HepG2 (cell line): ENCODE measurements at places on chromosomes 5 and 9. TPM values are rescaled to one million over a fixed set of nuclear protein-coding genes. Genes with fewer than 3 reads are reported as not detected.

The STRBP gene
- total RNA-seq = 38.5 and 46.1 TPM in 2 replicates

GRCh38 chr9:109907400-109907799 lies 127.4 kb downstream of the PALM2AKAP2 start:
- H3K4me3 ChIP-seq = no peak overlapping the region
- DNase-seq = no peak
- H3K4me1 ChIP-seq = peaks cover 37% of the 10 kb centered on the region
- no peaks in the 10 kb centered on the region for H3K27me3 ChIP-seq
- no peaks in the 10 kb centered on the region for H3K36me3 ChIP-seq

DNA sequence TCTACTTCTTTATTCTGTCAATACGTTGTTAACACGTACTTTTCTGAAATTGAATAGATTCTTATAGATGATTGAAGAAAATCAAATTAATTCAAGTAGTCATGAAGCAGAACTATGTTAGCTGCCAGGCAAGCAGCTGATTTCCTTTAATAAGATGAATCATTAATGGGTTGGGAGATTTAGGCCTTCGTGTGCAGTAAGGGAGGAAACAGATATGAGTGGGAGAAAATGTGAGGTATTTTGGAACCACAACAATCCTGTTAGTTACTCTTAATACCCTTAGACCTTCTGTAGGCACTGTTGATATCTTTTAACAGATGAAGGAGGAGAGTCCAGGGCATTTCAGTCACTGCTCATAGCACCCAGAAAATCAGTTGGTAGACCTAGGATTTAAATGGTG lies 121.0 kb downstream of the AOPEP start:
- no peak for DNase-seq
- no peaks in the 10 kb centered on the region for H3K36me3 ChIP-seq
- H3K27me3 ChIP-seq = no peaks in the 10 kb centered on the region
- no peak overlapping the region for H3K27ac ChIP-seq
- H3K4me1 ChIP-seq = peaks cover 36% of the 10 kb centered on the region
- H3K4me3 ChIP-seq = no peak overlapping the region

GRCh38 chr5:138637256-138637655 lies 62.1 kb upstream of the HSPA9 start:
- peaks cover 25% of the 10 kb centered on the region for H3K27me3 ChIP-seq
- DNase-seq = no peak
- 0 out of 2 replicates have a peak, but pooled peaks cover 2% of the 10 kb centered on the region for H3K4me1 ChIP-seq
- H3K36me3 ChIP-seq = no peaks in the 10 kb centered on the region

DNA sequence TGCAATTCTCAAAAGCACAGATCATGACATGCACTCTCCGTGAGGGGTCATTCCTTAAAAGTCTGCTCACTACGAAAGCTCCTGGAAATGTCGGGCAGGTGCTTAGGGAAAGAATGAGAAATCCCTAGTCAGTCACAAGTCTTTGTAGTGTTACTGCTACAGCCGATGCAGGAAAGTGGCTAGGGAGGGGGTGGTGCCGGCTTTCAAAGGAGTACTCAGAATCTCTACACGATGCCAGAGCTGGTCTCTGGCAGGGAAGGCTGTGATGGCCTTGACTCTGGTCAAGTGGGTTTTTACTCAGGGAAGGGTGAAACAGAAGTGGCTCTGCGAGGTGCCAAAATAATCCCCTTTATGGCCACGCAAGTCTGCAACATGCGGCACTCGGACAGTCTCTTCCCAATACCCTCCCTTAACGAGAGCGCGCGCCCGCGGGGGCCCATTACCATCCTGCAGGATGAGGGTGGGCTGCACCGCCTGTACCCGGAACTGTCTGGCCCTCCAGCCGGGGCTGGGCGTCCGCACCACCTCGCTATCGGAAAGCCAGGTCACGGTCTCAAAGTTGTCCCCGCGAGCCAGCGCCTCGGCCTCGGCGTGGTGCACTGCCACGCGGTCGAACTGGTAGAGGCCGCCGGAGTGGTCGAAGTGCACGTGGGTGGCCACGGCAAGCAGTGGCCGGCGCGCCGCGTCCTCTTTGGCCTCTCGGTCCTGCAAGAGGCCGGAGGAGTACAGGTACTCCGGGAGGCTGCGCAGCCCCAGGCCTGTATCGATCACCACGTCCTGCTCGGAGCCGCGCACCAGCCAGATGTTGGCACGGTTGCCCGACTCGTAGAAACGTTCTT lies 956 bp downstream of the MBLAC2 start:
- H3K27me3 ChIP-seq = no peaks in the 10 kb centered on the region
- H3K27ac ChIP-seq = peak overlapping the region; percentile 94
- H3K36me3 ChIP-seq = no peaks in the 10 kb centered on the region
